ENCODE measurements at places on chromosomes 6 and 20.

GRCh38 chr6:110514818-110515217 lies 38.4 kb upstream of the SLC22A16 start:
- DNase-seq = no peak

DNA sequence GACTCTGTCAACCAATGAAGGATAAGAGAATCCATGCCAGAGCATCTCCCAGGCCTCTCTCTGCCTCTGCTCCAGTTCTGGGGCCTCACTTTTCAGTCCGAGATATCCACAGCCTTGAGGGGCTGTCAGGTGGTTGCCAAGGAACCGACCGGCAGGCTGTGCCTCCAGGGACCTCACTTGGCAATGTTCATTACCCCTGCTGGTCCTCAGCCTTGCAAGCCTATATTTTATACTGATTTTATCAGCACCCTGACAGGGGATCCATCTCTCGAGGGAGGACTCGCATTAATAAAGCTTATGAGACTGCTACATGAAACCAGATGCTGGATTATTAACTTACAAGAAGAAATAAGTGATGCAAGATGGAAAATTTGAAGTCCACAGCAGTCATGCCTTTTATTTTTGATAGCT lies 39.9 kb downstream of the TMC2 start:
- no peak for DNase-seq

DNA sequence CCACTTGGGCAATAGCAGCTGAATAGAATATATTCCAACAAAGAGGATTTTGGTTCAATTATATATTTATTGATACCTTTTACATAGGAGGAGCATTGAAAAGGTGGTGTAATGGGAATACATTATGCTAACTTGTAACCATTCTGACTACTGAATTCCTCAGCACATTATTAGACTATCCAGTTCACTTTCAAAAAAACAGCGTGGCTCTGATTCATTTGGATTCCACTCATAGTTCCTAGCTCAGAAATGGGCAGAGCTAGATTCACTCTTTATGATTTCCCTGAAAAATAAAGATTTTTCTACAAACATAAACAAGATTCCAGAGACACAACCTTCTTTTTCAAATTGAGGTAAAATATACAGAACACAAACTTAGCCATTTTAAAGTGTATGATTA lies 9.2 kb upstream of the TRERF1 start:
- DNase-seq = no peak

DNA sequence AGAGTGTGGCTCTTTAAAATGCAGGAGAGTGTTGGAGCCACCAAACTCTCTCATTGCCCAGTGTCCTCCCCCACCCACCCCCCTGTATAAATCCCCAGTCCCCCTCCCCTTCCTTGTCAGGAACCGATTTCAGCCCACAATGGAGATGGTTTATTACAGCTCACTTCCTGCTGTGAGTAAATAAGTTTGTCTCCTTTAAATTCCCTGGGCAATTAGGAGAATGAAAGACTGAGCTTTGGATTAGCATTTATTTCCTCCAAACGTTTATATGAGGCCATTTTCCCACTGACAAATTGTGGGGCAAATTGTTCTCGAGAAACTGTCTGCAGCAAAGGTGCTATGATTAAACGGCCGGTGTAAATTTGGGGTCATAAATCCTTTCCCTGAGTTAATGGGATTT lies 128.8 kb downstream of the DHX35 start:
- no peak for DNase-seq

GRCh38 chr20:13778827-13779226 lies 5.9 kb downstream of the ESF1 start:
- no peak for DNase-seq

- DNase-seq = peak; percentile 52
Measured at GRCh38 chr6:22036275-22036674, 260.6 kb downstream of the PRL start.

DNA sequence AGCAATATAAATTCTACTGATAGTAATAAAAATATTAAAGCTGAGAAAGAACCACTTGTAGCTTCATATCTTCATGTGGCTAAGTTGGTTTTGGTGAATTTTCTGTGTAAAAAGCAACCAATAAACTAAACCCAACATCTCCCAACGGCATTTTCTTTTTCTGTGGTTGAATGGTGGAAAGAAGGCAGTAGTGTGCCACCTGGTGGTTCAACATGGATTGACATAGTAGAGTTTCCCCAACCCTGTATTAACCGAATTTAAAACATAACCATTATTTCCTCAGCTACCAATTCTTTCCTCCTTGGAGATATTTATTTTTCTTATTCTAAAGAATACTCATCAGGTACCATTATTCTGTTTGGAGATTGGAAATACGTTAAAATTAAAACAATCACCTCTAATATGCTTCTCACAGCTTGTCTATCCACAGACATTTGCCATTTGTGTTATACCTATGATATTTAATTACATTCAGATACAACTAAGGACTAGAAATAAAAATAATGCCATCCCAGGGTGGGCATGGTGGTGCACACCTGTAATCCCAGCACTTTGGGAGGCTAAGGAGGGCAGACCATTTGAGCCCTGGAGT lies 117.1 kb upstream of the EEF1E1 start:
- DNase-seq = peak; percentile 65

GRCh38 chr6:15901141-15902115 lies 227.5 kb upstream of the MYLIP start:
- no peak for DNase-seq

- no peak for DNase-seq
Measured at GRCh38 chr6:156848123-156848522, 70.9 kb downstream of the ARID1B start.

DNA sequence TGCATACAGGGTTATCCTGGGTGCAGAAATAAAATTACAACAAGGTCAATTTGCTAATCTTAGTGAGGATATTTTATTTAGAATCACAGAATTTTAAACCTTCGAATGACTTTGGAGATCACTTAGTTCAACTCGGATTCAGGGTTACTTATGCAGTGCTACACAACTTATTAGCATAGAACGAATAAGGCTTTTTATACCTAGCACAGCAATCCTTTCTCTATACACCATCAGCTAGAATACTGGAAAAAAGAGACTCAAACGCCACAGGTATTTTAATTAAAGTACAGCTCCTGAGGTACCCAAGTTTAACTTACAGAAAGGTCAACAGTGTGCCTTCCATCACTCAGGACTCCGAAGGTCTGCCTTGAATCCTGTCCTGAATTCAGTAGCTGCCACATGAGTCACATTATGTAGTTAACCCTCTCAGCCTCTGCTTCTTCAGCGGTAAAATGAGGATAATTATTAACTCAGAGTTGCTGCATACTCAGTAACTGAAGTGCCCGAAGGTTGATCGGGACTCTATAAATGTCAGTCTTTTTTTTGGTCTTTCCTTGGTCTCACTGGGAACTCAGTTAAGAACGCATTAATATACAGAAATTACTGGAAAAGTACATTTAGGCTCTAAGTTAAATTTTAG lies 6.0 kb upstream of the QKI start:
- peak; percentile 49 for DNase-seq

DNA sequence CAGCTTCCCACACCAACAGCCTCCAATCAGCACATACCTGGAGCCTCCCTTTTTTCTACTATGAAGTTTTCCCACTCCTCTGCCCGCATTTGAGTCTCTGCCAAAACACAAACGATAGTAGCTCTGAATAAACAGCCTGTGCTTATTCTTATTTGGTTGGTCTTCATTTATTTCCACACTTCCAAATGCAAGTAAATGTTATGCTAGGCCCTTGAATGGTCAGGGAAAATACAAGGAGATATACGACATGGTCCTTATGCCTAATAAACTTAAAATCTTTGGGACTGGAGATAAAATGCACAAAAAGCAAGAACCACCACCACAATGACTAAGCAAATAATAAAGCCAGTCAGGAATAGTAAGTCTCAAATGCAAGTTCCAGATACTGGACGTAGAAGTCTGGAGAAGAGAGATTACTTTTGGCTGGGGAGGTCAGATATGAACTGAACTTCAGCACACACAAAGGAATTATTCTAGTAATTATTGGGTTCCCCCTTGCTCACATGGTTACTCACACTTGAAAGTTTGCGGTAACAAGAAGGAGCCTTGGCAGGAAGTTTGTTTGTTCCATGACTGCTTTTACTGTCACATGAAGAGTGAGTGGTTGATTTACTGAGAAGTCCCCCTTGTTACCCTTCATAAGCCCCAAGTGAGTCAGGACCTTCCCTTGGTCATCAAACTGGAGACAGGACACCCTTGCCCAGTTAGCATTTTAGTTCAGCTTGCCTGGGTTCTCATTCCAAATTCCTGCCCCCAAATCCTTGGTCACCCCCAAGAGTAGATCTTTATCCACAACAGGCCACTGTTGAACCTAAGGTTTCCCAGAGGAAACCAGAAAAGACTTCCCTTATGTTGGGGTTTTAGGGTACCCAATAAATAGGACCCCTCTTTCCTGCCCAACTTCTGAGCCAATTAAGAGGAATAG lies 511.2 kb upstream of the JARID2 start:
- no peak for DNase-seq

DNA sequence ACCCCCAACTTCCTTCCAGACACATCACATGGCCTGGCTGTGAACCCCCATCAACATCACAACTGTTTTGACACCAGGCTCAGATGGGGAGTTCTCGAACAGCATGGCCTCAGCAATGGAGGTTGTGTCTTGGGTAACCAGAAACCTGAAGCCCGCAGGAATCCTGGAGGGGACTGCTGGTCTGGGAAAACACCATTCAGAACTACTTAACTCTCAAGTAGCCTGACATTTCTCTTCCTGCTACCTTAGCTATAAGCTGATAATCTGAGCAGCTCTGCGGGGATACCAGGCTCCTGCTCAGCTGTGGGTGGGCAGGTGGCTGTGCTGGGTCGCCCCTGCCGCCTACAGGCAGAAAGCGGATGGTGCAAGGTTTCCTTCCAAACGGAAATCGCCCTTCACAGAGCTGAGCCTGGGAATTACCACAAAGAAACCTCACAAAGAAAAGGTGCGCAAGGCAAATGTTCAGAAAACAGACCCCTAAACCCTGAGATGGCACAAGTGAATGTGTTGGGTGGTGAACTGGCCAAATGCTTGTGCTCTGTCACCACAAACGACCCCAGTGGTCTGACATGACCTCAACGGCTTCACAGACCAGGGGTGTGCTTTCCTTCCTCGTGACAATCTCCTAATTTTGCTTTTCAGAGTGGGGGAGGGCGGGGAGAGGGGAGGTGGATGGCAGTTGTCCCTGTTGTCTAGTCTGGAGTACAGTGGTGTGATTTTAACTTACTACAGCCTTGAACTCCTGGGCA lies 29.5 kb downstream of the SNX5 start:
- peak; percentile 49 for DNase-seq

DNA sequence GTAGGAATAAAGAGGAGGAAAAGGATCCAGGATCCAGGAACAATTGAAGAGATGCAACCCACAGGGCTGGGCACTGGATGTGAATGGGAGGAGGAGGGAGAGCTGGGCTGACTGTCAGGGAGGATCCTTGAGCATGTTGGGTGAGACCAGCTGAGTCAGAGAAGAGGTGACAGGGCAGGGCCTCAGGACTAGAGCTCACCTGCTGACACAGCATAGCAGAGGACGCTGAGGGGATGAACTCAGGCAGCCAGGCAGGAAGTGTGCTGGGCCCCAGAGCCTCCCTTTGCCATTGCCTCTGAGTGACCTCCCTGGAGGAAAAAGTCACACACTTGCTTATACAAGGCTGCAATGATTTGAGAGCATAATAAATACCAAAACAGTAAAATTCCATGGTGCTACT lies 72.3 kb downstream of the ZNF133 start:
- DNase-seq = peak; percentile 13

GRCh38 chr20:12883507-12883885 lies 125.3 kb upstream of the SPTLC3 start:
- DNase-seq = no peak

DNA sequence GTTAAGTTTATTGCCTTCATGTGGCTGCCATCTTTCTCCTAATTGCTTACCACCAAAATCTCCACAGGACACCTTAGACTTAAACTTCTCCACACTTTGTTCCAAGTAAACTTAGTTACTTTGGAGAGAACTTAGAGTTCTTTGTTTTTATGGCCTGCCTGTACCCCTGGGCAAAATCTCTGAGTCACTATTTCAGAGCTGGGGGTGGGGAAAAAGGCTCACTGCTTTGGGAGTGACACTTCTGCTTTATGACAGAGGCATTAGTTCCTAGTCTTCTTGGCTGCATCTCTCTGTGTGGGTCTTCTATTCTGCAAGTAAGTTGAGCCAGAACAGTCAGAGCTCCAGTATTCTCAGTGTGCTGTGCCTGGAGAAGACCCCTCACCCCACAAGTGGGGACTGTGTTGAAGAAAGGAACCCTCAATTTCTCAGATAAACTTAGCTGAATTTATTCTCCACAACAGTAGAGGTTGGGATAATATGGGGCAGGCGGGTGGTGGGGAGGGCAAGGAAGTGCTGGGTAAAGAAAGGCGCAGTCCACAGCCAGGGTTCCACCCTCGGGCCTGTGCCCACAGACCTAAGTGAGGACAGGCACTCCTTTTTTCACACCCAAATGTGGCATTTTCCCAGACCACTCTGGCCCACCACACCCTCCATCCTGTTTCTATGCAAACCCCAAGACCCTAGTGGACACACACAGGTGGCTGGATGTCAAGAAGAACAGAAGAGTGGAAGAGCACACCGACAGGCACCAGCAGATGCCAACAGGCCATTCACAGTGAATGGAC lies 636.6 kb upstream of the MAN1A1 start:
- DNase-seq = no peak

DNA sequence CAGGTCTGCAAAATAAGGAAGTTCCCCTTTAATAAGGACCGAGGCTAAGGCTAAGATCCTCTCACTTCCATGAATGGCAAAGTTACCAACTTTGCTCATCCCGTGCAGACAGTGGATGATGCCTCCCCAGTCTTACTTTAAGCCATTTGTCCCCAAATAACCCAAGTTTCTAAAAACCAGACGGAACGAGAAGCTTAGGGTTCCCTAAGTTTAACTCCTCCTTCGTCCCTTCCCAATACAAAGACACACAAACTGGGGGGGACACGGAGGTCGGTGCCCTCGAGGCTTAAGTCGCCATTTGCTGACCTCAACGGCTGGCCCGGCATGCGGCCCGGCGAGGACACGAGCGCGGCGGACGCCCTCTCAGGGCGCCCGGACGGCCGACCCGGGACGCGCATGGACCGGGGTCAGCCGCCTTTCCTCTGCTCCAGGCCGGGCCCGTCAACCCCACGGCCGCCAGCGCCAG lies 527 bp downstream of the FBXO30 start:
- DNase-seq = peak; percentile 43

GRCh38 chr6:142534484-142534883 lies 232.7 kb downstream of the ADGRG6 start:
- DNase-seq = no peak

- DNase-seq = no peak
Measured at GRCh38 chr6:72654071-72654621, 32.3 kb downstream of the KCNQ5 start.

GRCh38 chr6:89669002-89669401 lies 30.5 kb upstream of the LYRM2 start:
- no peak for DNase-seq

DNA sequence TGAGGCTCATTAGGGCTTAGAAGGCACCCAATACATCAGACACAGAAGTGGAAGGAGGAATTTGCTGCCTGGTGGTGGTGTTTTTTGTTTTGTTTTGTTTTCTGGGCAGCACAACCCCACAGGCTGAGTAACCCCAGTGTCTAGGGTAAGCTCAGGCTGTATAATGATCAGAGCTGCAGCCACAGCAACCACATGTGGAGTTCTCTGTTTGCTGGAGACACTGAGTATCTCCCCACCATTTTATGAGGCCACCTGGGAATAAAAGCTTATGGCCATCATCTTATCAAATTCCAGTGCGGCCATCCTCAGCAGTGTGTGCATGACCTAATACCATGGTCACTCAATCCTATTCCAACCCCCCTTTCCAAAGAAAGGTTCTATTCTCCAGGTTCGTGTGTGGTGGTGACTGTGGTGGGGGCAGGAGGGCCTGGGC lies 3.4 kb upstream of the DLL1 start:
- no peak for DNase-seq

All from LoVo (cell line).